ENCODE measurements at places on chromosomes 12 and 14.

DNA sequence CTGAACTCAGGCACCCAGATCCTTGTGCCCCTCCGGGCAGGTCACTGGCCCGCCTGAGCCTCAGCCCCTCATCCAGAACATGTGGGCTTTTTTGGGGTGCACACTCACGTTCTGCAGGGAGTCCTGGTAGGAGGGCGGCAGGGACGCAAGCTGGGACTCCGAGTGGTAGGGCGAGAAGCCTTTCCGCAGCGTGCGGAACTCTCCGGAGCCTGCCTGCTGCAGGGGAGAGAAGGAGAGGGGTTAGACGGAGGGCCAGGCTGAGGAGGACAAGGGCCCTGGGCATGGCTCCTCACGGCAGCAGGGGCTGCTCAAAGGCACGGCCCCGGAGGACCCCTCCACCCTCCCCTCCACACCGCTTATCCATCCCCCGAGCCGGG, 40.8 kb downstream of the CCNK start:
- DNase-seq: no peak

- no peak for DNase-seq
Measured at GRCh38 chr12:92049403-92049802, 96.2 kb downstream of the BTG1 start.

GRCh38 chr12:53065975-53066931, 12.9 kb downstream of the SPRYD3 start:
- DNase-seq: peak; percentile 32

- peak; percentile 40 for DNase-seq
Measured at GRCh38 chr12:54749191-54749818, 101.1 kb upstream of the DCD start.

- peak; percentile 5 for DNase-seq
Measured at GRCh38 chr14:93219103-93219726, 12.2 kb downstream of the UBR7 start.

GRCh38 chr12:124479680-124480468, 87.5 kb downstream of the NCOR2 start:
- no peak for DNase-seq

DNA sequence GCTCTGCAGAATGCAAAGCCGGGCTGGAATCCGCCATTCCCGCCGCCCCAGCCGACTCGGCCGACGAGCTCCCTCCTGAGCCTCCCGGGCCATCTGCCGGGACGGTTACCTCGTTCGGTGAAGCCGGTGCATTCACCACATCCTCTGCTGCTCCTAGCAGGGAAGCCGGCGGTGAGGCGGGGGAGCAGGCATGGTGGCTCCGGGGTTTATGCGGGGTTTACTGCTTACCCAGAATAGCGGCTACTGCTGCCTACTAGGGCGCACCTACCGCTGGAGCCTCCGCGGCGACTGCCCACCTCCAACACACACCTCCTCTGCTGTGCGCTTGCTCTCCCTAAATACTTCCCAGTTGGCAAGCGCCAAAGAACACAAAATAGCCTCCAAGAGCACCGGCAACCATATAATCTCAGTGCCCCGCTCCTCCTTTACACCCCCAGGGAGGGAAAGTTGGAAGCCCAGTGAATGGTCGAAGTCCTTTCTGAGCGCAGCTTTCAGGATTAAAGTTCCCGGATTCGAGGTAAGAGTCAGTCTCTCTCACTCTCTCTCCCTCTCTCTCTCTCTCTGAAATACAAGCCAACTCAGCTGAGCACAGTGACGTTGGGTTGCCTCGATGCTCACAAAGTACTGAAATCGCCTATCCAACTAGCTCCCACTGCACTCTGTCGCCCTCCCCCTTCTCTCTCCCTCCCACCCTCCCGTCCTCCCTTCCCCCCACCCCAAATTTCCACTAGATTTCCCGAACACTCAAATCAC, at the start of gene TBX5:
Gene TBX5, minus strand, starts transcription at position 626 of the 753 bp plus-strand sequence. CDS start 2,246 bp downstream, outside the sequence.
- no peak for DNase-seq

DNA sequence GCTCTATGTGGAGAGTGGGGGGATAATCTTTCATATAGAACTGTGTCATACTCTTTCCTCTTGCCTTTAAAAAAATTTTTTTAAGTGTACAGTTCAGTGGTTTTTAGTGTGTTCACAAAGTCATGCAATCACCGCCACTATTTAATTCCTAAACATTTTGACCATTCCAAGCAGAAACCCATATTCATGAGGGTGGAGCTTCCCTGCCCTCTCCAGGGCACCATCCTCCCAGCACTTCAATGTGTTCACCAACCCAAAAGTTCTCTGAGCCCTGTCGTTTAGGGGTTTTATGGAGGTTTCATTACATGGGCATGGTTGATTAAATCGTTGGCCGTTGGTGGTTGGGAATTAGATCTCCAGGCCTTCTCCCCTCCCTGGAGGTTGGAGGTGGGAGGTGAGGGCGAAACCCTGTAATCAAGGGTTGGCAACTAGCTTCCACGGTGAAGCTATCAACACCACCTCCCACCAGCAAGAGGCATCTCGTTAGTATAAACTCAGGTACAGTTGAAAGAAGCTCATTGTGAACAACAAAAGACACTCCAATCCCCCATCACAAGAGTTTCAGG, 42.8 kb upstream of the WNK1 start:
- no peak for DNase-seq

DNA sequence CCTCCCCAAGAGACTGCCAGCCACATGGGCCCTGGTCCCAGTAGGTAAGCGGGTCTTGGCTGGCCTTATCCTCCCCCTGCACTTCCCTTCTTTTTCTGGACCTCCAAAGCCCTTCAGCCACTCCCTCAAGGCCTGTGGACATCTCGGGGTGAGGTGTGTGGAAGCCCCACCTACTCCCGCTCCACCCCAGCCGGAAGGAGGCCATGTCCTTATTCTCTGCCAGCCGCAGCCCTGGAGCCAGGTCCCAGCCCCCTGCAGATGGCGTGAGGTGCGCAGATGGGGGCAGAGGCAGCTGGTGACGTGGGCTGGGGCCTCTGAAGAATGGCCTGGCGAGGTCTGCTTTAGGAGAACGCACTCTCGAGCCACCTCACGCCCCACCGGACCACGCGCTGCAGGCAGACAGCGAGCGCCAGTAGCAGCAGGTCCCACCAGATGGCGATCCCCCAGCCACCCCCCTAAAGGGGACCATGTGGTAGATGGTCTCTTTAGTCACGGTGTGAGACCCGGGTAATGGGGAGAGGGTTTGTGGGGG, 167.1 kb downstream of the TSPAN9 start:
- DNase-seq: no peak

- DNase-seq: no peak
Measured at GRCh38 chr12:51980809-51981127, 26.0 kb upstream of the TAMALIN start.

DNA sequence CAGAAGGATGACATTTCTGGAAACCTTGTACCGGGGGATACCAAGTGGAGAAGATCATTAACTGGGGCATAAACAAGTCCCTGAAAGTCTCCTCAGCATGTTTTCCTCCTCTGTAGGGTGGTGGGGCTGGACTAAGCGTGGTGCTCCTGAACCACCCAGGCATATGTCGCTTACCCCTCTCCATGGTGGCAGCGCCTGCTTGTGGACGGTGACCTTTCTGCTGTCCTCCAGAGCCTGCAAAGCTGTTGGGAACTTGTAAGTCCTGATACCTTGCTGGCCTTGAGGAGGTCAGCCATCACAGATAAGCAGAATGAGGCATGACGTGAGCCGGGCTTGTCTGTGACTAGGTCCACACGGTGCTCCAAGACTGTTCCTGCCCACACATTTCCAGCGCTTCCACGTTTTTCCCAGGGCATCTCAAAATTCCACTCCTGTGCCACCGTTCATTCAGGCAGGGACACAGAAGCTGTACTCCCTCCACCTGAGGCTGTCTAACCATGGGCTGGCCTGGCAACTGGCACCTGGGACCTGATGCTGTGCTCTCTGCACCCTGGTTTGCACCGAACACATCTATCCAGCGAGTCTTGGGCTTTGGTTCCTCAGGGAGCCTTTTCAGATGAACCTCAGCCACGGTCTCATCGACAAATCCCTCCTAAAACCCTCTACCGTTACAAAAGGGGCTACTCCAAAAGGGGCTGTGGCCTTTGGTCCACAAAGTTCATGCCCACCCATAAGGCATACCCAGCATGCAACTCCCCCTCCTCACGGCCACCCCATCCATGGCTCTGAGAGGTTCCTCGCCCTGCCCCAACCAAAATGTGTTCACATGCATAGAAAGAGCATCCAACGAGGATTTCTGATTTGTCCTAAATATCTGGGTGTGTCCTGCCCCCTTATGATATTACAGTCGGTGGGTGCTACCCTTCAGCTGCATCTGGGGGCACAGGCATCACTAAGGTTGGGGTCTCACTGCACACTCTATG, 199.6 kb upstream of the DIO3 start:
- DNase-seq: no peak

DNA sequence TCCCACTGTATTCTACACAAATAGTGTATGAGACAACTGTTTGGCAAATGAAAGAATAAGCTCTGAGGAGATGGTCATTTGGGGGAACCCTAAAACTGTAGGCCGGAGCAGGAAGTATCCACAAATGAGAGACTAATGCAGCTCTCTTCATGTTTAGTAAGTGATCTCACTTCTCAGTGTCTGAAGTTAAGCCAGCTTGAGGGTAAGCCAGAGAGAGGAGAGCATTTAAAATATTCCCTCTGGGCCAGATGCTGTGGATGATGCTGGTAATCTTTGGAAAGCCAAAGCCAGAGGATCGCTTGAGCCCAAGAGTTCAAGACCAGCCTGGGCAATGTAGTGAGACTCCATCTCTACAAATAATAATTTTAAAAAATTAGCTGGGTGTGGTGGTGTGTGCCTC, 130.6 kb upstream of the SINHCAF start:
- DNase-seq: no peak

DNA sequence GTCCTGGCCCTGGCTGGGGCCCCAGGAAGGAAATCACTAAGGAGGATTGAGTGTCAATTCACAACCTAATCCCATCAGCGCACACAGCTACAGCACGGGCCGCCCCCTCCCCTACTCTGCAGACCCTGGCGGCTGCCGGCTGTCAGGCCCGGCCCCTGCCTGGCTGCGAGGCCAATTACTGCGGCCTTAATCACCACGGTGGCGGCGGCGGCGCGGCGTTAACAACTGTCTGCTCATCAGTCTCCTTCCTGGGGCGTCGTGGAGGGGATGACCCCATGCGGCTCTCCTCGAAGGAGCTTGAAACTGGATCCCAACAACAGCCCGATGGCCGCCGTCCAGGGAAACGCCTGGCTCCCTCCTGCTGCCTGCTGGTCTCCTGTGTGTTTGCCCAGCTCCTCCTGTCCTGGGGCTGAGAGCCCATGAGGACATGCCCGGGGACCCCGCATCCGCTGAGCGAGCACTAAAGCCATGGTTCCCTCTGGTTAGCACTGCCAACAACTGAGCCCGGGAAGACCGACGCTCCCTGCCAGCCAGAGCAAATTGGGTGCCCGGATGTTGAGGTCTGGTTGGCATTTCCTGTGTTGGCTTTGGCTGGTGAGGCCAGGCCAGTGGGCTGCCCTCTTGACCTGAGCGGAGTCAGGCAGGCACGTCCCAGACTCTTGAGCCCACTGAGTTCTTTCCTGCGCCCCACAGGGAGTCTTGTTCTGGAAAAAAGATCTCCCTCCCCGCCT, 21.8 kb upstream of the EIF2B2 start:
- no peak for DNase-seq

- no peak for DNase-seq
Measured at GRCh38 chr14:63361790-63362189, 43.1 kb upstream of the GPHB5 start.

- no peak for DNase-seq
Measured at GRCh38 chr12:91567100-91567485, 384.5 kb upstream of the DCN start.

- no peak for DNase-seq
Measured at GRCh38 chr12:144650-145284, 69.2 kb downstream of the SLC6A12 start.

DNA sequence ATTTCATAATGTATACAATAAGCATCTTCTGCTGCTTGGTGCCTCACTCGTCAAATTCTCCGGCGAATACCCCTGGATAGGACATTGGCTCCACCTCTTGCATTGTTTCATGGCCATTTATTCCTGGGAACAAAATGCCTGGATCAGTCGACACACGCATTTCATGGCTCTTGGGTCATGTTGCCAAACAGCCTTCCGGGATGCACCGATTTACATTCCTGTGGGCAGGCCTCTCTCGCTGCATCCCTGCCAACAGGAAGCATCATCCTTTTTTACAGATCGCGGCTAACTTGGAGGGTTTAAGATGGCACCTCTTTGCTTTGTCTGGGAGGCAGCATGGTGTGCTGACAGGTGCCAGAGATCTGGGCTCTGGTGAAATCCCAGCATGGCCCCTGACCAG, 32.7 kb upstream of the RIMBP2 start:
- DNase-seq: no peak

DNA sequence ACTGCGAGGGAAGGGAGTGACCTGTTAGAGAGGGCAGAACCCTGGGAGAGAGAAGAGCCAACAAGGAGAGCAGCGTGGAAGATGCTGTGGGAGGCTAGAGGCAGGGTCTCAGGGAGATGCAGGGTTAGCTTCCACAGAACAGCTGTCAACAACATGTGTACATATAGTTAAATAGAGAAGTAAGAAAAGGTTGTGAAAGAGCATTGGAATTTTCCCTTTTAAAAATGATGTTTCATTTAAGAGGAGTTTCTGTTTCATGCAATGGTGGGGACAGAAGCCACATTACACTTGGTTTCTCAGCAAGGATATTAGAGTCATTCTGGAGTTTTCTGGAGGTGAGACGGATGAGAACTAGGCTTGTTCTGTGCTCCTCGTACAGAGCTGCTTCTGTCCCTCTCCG, 23.8 kb upstream of the TBC1D30 start:
- no peak for DNase-seq

DNA sequence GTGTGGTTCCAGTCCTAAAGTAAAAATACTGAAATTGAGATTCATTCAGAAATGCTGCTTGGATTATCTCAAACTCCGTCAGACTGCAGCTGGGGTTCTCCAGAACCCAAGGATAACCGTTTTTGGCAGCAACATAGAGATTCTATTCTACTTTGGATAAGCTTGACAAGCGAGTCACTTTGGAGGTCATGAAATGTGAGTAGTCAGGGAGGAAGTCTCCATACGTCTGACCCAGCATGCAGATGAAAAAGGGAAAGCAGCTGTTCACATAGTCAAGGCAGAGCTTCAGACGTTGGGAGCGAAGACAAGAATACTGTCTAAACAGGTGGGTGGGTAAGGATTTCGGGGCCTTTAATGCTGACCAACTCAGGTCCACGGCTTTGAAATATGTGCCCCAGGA, 14.9 kb upstream of the HSP90B1 start:
- DNase-seq: no peak

DNA sequence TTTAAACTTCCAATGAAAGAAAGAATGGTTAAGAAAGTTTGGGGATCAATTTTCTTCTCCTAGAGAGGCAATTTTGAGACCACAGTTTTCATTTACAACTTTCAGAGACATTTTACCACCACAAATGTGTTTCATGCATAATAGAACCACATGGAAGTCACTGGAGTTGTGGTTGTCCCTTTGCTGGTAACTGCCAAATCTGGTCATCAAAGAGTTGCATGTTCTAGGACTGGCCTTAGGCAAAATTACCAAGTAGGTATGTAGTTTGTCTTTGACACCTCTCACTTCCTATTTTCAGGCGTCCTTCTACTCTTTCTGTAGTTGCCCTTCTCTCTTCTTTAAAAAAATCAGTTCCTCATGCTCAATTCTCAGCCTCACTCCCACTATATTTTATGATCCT, 54.3 kb upstream of the TMX1 start:
- DNase-seq: no peak

Data from NCI-H1930 (cell line).